ENCODE measurements at places on chromosomes 7 and 10.

DNA sequence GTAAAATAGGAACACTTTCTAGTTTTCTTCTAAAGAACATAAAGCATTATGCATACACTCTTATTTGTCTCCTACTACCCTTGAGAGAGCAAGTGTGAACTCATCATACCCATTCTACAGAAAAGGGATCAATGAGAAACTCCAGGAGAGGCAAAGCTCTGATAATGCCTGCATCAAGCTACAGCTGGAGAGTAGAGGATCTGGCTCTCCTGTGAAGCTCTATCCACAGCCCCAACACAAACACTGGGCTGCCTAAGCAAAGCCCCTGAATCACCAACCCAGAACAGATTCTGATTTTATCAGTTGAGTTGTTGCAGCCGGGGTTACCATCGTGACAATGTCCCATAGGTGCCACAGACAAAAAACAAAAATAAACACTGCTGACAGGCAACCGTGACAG is 74.9 kb downstream of the NUDCD3 start:
- no peak for DNase-seq

- no peak for DNase-seq
These were observed 211.0 kb downstream of the NEBL start for GRCh38 chr10:20686015-20686635.

DNA sequence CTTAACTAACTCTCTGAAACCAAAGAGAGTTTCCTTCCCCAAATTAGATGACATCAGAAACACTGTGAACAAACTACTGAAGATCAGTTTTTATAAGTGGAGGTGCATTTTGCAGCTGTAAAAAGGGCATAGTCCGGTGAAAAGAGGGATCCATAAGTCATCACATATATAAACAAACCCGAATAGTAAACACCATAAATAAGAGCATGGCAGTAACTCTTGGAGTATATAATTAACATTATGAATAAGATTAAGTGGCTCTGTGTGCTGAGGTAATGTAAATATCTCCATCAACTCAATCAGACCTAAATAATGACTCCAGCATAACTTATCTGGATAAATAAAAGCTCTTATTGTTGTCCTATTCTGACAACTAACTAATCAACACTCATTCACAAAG is 43.0 kb upstream of the SHTN1 start:
- no peak for DNase-seq

- DNase-seq: no peak
These were observed 23.3 kb upstream of the SFTPA2 start for GRCh38 chr10:79583488-79584024.

DNA sequence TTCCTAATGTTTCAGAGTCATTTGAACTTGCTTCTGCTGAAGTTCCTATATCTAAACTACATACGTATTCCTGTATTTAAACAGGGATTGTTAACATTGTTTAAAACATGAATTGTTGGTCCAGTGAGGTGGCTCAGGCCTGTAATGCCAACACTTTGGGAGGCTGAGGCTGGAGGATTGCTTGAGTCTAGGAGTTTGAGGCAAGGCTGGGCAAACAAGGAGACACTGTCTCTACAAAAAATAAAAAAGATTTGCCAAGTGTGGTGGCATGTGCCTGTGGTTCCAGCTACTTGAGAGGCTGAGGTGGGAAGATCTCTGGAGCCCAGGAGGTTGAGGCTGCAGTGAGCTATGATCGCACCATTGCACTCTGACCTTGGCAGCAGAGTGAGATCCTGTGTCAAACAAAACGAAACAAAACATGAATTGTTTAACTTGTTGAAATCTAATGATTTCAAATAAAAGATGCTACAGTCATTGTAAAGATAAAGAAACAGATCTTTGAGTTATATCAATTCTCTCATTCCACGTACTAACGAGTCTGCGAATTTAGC is 809.4 kb downstream of the TYW1 start:
- DNase-seq: no peak

GRCh38 chr10:130885021-130885655 is 426.4 kb downstream of the TCERG1L start:
- no peak for DNase-seq

DNA sequence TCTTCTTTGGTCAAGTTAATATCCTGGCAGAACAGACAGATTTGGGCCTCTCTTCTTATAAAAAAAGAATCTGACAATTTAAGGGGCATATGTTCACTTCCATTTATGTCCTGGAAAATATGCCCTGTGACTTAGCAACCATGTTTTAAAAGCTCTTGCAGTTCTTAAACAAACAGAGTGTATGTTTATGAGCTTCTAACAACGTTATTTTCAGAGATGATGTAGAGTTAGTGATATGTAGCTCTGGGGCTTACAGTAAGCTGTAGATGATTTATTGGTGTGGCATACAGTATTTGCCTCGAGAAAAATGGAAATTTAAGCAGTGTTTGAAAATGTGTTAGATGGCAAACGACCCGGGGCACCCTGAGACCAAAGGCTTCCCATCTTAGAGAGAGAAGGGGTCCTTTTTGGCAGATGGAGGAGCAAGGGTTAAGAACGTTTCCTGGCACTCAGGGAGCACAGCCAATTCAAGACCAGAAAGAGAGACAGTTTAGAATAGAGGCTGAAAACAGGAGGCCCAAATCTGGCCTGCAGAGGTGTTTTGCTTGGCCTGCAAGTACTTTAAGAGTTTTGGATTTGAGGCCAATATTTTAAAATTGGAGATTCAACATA is 397.5 kb downstream of the KCNMA1 start:
- no peak for DNase-seq

DNA sequence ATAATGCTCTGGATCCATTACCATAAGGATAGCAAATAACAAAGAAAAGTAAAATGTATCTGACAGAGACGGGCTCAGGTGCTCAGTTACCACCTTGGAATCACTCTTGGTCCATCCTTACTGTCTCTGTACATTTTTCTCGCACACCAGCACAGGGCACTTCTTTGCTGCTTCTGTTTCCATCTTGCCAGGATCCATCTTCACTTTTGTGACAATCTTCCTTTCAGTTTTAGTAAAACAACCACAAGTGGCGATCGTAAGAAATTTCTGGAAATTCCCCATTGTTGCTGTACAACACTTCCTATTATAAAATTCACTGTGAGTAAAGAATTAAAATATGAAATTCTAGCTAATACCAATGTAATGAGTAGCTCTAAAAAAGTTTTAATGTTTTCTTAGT is 695.5 kb downstream of the GRM8 start:
- DNase-seq: no peak

GRCh38 chr7:41877118-41877517 is 174.2 kb upstream of the INHBA start:
- DNase-seq: no peak

GRCh38 chr10:70673043-70673928 is 980 bp downstream of the ADAMTS14 start:
- no peak for DNase-seq

- DNase-seq: no peak
These were observed 102.6 kb downstream of the PLXDC2 start for GRCh38 chr10:19918794-19919193.

DNA sequence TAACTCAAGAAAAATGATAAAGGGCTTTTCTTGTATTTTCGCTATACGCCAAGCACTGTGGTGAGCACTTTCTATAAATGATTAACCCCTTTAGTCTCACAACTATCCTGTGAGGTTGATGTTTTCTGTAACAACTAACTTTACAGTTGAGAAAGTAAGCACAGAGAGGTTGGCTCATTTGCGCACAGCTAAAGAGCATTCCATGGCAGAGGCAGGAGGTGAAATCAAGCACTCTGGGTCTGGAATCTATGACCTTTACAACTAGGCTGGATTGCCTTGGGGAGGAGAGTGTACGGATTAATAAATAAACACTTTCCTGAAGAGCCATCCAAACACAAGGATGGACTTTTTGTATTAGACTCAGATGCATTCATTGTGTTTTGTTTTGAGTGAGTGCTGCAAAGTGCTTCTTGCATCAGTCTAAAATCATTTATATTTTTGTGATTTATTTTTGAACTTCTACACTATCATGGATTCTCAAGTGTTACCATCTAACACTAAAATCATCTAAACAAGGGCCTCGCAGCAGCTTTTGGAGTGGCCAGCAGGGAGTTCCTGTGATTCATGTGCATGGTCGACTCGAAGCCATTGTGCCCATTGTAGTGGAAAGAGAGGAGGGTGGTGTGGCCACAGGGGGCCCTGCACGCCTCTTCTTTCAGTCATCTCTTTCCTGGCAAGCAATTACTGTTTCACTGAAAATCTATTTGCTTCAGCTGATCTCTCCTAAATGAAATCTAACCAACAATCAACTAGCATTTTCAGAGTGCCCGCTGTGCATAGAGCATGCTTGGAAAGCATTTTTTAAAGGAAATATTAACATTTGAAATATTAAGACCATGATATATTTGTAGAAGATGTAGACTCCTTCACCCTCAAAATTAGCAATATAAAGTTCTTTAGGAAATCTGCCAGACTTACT is 633.4 kb upstream of the COBL start:
- DNase-seq: no peak

DNA sequence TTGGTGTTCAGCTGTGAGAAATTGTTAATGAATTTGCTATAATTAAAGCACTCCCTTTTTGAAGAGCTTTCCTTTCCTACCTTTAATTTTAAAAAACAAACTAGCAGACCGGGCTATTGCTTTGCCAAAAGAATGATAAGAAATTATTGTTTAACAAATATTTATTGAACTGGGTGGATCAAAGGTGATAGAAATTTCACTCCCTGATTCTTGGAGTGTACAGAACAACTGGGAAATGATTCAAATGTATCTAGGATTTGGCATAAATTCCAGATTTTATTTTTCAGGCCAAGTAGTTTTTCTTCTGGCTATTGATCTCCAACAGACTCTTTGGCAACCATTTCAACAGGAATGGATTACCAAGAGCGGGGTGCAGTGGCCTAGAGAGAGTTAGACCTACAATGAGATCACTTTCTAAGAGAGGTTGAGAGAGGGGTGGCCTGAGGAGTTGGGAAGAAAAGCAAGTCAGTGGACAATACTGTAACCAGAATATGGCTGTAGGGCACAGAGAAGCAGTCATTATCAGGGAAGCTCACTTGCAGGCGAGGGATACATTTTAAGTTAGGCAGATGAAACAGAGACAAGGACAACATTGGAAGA is 71.9 kb downstream of the PLXDC2 start:
- DNase-seq: no peak

GRCh38 chr10:88835096-88835909 is 16.3 kb downstream of the ANKRD22 start:
- peak; percentile 82 for DNase-seq

- no peak for DNase-seq
These were observed 493.9 kb downstream of the GLRX3 start for GRCh38 chr10:130630135-130630534.

- DNase-seq: no peak
These were observed 280.1 kb downstream of the DNAJB6 start for GRCh38 chr7:157616931-157617330.

DNA sequence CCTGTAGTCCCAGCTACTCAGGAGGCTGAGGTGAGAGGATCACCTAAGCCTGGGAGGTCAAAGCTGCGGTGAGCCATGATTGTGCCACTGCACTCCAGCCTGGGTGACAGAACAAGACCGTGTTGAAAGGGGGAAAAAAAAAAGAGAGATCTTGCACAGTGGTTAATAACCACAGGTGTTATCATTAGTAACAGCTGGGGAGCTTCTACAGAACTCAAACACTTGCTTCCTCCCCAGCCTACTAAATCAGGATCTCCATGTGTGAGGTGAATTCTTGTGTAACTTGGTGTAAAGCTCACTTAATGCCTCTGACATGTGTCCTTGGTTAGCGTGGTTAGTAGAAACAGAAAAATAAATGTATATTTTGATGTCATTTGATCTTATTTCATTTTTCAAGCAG is 43.9 kb upstream of the BMS1 start:
- DNase-seq: no peak

GRCh38 chr7:47967708-47968107 is 11.7 kb downstream of the HUS1 start:
- DNase-seq: no peak

DNA sequence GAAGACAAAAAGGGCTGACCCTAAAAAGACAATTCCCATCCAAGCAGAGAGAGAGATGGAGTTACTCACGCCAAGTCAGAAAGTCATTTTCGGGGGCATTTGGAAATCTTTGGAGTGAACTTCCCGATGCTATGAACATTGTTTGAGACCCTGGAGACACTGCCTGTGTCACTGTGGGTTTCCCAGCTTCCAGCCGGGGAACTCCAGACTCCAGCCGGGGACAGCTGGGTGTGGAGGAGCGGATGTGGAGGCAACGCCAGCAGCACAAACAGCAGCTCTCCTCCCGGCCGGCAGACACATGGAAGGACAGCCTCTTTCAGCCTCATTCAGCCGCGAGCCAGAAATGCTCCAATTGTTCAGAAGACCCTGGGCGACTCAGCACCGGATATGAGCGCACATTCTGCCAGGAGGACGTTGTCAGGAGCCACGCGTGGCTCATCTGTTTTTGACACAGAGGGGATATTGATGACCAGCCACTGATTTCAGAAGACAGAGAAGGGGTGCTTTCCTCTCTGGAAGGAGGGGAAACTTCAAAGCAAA is 97.6 kb downstream of the PRPF18 start:
- no peak for DNase-seq

GRCh38 chr7:88095-88926 is 104.1 kb upstream of the FAM20C start:
- no peak for DNase-seq

DNA sequence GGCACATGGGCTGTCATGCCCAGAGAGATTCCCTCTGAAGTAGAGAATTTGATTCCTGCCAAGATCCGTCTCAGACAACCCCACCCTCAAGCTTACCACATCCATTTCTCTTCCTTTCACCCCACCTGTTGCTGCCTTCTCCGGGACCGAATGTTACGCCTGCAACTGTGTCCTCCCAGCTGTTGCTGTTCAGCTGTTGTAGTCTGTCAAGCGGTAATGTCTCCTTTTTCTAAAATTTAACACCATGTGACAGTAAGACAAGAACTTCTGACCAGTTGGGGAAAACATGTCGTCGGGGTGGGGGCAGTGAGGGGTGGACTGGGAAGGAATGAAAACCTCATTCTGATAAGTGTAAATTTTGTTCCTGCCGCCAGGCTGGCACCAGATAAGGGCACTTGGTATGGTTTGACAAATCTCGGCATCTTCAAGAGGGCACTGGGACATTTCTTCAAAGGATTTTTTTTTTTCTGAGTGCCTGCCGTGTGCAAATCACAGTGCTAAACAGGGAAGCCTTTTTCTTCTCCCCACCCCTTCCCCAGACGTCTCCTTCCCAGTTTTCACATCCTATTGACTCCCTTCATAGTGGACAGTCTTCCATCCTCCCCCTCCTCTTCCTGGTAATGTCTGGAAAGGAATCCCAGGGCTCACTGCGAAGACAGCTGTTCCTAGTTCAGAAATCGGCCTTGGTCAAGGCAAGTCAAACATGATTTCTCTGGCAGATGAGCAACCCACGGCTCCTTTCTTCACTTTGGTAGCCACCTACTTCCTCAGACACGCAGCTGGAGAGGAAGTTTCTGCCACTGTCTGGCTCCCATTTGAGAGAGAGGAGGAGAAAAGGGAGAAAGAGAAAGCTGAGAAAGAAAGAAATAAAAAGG is 5.0 kb upstream of the CELF2 start:
- DNase-seq: no peak

- no peak for DNase-seq
These were observed 213.4 kb downstream of the GPR37 start for GRCh38 chr7:124552217-124552616.

DNA sequence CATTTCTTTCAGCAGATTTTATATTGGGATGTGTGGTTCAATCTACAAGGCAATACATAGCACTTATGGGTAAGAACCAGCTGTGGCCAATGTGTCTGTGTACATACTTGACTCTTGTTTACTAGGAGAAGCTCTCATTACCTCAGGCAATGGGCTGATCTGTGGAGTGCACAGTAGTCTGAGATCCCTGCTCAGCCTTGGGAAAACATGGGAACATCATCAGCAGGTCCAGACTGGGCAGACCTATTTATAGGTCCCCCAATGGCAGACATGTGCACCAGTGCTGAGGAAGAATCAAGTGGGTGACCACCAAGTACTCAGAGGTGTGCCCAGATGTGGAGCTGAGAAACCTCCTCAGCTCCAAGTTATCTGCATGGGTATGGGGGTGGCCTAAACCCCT is 349.7 kb downstream of the KIF20B start:
- no peak for DNase-seq

Data from stimulated activated naive CD4-positive, alpha-beta T cell treated with Interleukin-2 at 50 U/mL for 16 hours (primary cell).